HT1080 (cell line): ENCODE measurements at places on chromosomes 12 and 14. TPM values are rescaled to one million over a fixed set of nuclear protein-coding genes. Genes with fewer than 3 reads are reported as not detected.

Gene KRT6C
- total RNA-seq = not detected in 2 replicates

Gene GALNT6
- 58.9 and 60.2 TPM in 2 replicates for total RNA-seq

Gene HIP1R
- 30.1 and 46.1 TPM in 2 replicates for total RNA-seq

Gene CLEC1A
- total RNA-seq = not detected in 2 replicates

Gene DNAJC22
- total RNA-seq = 8.3 and 9.1 TPM in 2 replicates

DNA sequence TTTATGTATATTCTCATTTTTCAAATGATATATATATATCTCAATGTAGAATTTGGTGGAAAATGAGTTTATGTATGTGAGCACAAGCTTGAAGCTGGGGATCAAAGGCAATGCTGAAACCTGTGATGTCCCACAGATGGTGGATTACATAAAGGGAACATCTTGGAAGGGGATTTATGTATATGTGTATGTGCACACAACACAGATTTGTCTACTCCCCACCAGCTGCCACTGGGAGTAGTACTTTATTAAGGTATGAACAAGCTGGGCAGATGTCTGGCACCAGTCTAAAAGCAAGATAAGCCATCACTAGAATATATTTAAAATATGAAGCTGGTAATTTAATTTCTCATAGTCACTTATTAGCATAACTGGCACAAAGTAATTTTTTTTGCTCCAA lies 895.6 kb downstream of the SLC6A15 start:
- no peak for DNase-seq

DNA sequence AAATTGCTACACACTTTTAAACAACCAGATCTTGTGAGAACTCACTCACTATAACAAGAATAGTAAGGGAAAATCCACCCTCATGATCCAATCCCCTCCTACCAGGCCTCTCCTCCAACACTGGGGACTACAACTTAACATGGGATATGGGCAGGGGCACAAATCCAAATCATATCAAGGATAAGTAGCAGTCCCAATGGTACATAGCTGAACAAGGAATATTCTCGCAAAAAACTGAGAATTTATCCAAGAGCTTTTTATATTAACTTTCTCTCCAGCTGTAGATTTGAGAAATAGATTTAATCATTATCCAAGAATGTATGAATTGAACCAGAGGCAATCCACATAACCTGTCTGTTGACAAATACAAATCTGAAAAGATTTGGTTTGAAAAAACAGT lies 185.2 kb downstream of the TMTC3 start:
- DNase-seq = no peak

DNA sequence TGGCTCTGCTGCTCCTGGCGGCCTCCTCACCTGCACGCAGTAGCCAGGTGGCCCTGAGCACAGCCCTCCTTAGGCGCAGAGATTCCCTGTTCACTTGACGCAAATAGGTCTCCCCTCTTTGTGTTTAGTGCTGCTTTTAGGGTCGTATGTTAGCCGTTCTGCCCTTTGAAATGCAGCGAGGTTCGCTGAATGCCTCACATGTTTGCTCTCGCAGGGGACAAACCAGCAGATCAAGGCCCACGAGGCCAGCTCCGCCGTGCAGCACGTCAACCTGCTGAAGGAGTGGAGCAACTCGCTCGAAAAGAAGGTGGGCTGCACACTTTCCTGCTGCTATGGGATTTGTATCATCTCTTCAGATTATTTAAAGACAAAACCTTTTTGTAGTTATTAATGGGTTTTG lies 31.4 kb upstream of the AMN start:
- DNase-seq = no peak

- DNase-seq = no peak
Observed at GRCh38 chr14:51188566-51189185, 51.4 kb upstream of the TMX1 start.

DNA sequence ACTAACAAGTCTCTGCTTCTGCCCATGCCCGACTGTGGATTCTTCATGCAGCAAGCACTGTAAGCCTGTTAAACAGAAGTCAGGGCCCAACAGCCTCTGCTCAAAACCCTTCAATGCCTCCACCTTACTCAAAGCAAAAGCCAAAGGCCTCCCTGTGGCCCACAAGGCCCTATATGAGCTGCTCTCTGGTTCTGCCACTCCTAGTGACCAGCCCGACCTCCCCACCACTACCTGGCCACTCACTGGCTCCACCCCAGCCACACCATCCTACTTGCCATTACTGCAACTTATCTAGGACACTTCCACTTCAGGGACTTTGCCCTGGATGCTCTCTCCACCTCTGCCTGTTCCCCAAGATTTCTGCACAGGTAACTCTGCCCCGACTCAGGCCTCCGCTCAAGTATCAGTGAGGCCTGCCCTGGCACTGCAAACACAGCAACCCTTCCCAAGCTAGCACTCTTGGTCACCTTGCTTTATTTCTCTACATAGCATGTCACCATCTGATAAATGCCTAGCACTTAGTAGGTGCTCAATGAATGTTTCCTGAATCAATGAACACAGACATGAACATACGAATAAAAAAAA lies 88.9 kb downstream of the ITPR2 start:
- no peak for DNase-seq

- no peak for DNase-seq
Observed at GRCh38 chr12:9792185-9792900, 31.6 kb upstream of the CD69 start.

DNA sequence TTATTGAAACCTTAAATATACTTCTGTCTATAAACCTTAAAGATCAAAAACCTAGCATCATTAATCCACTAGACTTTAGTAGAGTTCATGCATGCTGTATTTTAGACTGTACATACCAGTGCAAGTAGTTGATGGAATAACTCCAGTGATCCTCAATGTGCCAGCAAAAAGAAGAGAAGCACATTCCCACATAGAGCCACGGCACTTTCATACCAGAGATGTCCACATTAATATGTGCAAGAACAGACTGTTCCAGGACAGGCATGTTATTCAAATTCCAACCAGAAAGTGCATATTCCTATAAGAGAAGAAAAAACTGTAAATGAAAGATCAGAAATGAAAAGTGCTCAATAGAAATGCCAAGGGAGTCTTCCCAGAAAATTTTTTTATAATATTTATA lies 55.0 kb downstream of the KDM5A start:
- DNase-seq = no peak

- no peak for DNase-seq
Observed at GRCh38 chr14:31320922-31321766, 99.2 kb downstream of the HEATR5A start.

- DNase-seq = no peak
Observed at GRCh38 chr14:44940944-44941343, 20.8 kb downstream of the KLHL28 start.

DNA sequence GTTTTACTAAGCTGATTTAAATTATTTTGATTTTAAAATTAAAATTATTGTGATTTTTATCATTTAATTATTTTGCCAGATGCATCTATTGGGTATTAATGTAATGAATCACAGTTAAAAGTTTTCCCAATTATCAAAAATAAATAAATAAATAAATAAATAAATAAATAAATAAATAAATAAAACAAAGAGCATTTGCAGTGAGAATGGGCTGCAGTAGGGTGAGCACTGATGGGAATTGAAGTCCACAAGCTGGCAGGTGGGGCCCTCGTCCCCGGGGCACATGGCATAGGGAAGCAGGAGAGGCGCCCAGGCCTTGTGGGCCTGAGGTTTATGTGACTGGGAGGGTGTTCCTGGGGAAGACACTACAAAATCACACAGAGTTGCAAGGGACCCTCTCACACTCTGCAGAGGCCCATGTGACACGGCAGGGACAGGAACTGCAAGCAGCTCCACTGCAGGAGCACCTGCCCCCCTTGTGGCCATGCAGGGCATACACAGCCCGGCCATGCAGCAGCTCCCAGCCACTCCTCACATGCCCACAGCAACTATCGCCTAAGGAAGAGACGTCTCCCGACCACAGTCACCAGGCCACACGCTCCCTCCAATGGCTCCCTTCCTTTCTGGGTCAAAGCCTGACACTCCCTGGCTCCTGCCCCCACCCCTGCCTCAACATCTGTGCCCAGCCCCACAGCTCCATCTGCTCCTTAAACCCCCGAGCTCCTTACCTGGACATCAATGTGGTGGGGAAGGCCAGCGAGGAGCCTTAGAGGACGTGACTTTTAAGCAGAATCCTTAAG lies 256.3 kb upstream of the SFSWAP start:
- DNase-seq = peak; percentile 55

- DNase-seq = no peak
Observed at GRCh38 chr12:32260696-32261095, 138.7 kb upstream of the FGD4 start.

DNA sequence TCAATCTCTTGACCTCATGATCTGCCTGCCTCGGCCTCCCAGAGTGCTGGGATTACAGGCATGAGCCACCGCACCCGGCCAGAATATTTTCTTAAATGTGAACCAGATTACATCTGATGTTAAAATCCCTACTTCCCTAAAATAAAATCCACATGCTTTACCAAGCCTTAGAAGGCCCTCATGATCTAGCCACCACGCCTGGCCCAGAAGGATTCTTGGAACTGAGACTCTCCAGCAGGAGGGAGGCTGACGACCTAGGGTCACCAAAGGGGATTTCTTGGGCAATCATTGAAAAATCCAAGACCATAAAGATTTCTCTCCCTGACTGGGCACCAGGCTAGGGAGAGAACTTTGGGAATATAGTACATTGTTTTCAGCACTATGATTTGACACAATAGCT lies 25.2 kb upstream of the RASSF3 start:
- no peak for DNase-seq

DNA sequence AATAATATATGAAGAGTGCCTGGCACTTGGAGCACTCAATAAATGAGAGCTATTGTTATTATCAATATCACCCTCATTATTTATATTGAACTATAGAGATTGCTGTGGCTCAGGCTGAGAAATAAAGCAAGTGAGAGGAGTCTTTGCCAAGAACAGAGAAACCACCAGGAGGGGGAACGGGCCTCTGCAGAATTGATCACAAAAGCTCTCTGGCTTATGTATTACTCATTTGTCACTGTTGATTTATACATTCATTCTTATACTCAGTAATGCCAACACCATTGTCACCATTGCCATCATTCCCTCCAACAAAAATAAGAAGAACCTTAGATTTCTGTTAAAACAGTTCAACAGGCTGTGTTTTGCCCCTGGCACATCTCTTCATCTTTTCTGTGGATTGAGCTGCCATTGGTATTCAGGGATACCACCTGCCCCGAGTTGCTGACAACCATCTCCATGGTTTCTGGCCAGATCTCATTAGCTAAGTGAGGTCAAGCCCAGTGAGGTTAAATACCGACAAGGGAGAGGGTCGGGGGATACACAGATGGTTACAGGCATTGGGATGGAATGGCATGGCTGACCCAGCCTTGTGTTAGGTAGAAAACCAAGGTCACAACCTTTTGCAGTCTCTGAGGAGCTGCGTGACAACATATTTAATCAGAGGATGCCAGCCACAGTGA lies 21.8 kb upstream of the PCNX1 start:
- no peak for DNase-seq

DNA sequence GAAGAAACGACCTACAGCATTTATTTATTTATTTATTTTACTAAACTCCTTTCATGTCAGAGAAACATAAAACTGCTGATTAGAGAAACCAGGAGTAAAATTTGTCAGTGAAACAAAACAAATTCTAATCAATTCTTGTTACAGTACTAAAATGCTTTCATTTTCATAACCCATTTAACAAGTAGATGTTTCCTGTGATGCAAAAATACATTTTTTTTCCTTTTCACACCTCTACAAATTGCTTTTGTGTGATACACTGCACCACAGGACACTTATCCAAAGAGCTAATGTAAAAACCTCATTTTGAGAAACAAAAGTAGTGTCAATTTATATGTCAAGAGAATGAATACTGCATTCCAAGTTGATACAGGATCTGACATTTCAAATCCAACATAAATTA lies 155.1 kb downstream of the SYT1 start:
- DNase-seq = no peak

DNA sequence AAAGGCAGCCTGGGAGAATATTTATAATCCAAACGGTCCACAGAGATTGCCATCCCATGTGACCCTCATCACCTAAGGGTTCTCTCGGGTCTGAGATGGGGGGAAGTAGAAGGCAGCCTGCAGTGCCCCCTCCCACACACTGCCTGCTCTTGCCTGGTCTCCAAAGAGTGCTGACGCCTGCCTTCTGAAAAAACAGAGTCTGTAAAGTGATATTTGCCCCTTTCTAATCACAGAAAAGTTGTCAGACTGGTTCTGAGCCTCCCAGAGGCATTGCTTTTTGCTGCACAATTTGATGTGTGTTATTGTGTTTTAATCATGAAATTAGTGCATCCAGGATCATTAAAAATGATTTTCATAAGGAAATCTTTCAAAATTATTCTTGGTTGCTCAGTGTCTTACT lies 59.2 kb downstream of the TMEM30B start:
- DNase-seq = no peak

DNA sequence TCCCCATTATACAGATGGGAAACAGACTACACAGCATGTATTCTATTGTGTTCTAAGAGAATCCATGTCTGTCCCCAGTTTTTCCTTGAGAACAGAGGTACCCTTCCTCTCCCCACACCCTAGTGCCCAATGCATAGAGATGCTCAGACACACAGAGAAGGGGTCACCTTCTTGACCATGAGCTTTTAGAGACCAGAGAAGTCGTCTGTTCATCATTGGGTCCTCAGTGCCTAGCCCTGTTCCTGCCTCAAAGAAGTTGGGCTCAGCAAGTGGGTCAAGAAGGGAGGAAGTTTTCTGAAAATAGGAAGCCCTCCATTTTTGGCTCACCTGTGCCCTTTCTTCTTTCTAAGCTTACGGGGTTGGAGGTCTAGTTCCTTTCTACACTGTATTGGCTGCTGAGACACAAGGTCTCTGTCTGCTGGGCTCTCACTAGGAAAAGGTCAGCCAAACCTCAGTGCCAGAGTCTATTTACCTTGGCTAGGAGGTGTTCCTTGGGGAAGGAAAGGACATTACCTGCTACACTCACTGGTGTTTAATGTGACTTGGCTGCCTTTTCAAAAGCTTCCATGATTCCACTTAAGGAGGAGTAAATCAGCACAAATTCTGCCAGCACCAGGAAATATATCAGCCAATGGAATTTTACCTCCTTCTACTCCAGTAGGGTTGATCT lies 198.5 kb upstream of the PWP1 start:
- DNase-seq = no peak

GRCh38 chr14:101399737-101400517 lies 161.4 kb upstream of the DIO3 start:
- DNase-seq = no peak

- DNase-seq = no peak
Observed at GRCh38 chr12:114000861-114001260, 34.7 kb upstream of the RBM19 start.

GRCh38 chr14:79413734-79414428 lies 797.4 kb downstream of the DIO2 start:
- no peak for DNase-seq
